Hematopoietic multipotent progenitor cell (in vitro differentiated cells): ENCODE measurements at places on chromosomes 11 and 22. TPM values are rescaled to one million over a fixed set of nuclear protein-coding genes. Genes with fewer than 3 reads are reported as not detected.

Gene CCDC134
- 15.9 TPM for total RNA-seq

- DNase-seq = no peak
Observed at GRCh38 chr22:35152316-35152715, 86.4 kb downstream of the ISX start.

Gene KDM4E
- not detected for total RNA-seq

DNA sequence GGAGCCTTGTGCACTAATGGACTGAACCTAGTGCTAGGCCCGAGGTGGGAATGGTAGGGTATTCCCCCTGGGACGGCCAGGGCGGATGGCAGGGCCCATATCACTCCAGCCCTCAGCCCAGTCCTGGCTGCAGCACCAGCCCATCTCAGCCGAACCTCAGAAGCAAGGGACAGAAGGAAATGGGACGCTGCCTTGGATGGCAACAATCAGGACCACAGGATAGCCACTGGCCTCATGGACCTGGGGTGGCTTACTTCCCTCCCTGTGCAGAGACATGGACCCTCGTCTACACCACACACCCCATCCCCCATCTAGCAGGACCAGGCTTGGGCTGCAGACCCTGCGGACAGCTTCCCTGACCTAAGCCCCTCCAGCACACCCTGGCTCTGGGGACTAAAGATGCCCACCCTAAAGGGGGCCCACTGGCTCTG, 24.1 kb downstream of the ARVCF start:
- DNase-seq = no peak
